ENCODE measurements at places on chromosomes 1 and 21.

GRCh38 chr1:235329139-235329902, 951 bp downstream of the GGPS1 start:
- DNase-seq: peak; percentile 72

GRCh38 chr1:14835725-14836124, 237.2 kb downstream of the KAZN start:
- DNase-seq: no peak

DNA sequence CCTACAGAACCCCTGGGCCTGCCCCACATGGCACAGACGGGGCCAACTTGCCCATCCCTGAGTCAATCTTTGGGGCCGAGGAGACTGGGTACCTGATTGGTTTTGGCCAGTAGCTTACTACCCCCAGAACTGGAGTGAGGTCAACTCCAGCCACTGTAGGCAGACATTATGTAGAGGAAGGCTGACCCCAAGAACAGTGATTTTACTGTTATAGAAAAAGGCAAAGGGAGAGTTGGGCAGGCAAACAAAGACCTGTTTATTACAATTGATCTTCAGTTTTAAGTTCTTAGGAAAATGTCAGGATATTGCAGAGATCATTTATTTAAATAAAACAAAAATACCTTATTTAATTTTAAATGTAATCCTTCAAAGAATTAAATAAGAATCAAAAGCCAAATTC, 653.8 kb downstream of the NPHP4 start:
- no peak for DNase-seq

DNA sequence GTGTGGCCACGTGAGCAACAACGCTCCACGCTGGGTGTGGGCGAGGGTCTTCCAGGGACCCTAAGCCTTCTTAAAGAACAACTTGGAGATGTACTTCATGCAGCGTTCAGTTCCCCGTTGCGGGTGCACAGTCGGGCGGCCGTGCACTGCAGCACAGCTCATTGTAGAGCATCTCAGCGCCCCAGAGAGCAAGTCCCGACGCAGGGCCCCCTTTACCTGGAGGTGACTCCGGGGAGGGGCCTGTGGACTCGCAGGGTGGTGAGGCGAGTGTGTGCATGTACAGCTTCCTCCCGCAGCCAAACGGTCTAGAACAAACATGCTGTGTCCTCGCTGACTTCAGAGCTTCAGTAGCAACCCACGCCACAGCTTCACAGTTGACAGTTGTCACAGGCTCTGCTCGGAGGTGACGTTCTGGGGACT, 19.5 kb downstream of the RRP1 start:
- no peak for DNase-seq

DNA sequence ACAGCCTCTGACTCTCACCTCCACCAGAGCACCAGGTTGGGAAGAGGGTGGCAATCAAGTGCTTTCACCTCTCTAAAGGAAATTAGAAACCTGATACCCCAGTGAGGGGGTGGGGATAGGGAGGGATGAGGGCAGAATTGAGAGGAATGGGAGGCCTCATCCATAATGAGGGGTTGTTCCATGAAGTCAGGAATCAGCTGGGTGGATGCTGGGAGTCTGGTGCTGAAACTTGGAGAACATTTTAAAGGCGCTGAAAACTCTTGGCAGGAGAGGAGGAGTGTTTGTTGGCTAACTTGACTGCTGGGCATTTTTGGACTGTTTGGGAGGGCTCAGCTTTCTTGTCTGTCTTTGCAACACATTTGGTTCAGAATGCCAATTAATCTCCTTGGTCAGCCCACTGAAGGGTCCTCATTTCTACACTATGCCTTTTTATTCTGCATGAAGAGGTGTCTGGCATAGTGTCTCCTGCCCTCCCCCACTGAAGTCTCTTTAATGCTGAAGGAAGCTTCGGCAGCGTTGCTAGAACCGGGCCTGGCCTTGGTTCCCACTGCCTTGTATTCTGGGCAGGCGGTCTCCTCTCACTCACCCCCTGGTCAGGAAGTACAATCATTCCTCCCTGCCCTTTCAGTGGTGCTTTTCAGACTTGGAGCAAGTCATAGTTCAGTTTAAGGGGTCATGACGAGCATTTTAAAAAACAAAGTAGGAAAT, 2.2 kb downstream of the PHGDH start:
- DNase-seq: no peak

DNA sequence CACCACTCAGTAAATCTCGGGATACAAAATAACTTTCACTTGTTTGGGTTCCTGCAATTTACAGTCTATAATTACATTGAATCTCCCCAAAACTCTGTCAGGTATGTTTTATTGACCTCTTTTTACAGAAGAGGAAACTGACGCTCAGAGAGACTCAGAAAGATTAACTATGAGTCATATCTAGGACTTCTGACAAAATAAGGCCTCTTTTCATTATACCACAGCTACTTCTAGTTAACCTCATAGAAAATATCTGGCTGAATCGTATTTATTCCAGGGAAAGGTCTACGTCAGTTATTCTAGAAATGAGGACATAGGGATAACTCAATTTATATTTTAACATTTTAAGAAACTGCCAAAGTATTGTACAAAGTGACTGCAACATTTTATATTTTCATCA, 211.1 kb upstream of the FAM78B start:
- no peak for DNase-seq

DNA sequence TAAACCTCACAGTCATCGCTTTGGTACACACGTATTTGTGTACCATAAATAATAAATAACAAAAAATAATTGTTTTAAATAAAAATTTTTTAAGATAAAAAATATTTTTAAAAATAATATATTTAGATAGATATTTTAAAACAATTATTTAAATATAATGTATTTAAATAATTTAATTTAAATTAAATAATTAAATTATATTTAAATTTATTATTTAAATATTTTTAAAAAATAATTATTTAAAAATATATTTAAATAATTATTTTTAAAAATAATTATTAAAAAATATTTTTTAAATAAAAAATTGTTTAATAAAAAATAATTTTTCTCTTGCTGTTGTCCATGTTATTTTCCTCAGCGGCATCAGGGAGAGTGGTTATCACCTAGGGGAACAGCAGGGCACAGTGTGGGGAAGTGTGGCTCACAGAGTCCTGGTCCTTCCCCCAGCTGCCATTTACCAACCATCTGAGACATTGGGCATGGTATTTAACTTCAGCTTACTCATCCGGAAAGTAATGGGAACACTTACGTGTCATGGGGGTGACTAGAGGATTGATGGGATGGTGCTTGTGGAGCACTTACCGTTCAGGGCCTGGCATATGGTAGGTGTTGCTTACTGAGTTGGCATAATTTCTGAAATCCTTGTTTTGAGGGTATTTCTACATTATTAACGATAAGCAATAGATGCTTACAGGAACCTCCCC, 92.9 kb upstream of the TSPAN2 start:
- DNase-seq: no peak

DNA sequence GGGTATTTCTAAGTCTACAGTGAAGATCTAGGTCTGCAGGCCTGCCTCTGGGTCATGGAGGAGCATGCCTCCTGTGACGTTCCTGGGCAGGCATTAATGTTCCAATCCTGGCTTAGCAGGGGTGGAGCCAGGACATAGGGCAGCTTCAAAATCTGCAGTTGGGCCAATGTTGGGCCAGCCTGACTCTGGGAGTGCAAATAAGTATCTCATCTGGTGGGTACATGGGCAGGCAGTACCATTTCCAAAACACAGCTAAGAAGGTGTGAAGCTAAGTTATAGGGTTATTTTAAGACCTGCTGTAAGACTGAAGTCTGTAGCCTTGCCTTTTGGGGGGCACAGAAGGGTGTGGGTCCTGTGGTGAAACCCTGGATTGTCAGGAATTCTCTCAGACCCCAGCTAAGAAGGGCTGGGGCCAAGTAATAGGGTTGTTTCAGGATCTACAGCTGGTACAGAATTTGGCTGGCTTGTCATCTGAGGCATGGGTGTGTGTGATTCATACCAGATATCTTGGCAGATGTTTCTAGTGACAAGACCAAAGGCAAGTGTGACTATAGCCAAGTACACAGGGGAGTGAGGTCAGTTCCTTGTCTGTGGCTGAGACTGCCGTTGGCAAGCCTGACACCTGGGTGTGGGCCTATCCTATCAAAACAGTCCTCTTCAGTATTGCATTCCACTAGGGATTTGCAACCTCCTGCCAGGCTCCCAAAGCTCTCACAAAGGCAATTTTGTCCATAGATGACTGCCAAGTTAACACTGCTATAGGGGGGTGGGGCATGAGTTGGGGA, 468.7 kb upstream of the B3GALT2 start:
- DNase-seq: no peak

DNA sequence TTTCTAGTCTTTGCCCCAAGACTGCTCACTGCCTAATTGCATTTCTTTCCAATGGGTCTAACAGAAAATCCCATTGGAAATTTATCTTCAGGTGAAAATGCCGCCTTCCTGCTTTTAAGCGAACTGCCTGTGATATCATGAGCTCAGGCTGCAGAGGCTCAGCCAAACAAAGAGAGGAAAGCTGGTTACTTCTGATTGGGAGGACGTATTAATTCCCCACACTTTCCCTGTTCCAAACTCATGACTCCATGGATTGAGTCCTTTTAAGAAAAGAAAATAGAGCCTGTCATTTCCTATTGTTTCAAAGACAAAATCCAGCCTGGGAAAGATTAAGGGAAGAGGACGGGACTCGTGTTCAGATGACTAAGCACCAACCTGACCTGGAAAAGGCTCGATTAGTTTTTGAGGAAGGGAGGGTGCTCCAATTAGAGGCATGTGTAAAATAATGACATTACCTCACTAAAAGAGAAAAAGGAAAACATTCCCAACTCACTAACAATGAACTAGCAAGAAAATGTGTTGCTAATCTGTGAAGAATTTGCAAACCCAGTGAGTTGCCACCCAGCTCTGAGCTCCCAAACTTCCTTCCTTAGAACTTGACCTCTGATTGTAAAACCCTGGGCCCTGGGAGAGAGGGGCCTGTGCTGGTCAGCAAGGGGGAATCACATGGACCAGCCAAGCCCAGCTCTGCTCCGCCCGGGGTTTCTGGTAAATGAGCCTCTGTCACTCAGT, 61.2 kb downstream of the TCP10L start:
- DNase-seq: no peak

DNA sequence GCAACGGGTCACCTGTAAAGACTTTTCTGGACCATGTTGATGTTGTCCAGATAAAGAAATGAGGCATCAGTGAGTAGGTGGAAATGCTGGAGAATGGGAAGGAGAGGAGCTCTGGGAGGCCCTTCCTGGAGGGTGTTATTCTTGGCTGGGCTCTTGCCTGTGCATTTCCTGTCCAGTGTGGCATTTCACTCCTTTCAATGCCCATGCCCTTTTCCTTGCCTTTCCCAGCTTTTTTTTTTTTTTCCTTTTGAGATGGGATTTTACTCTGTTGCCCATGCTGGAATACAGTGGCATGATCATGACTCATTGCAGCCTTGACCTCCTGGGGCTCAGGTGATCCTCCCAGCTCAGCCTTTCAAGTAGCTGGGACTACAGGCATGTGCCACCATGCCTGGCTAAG, 11.8 kb downstream of the NOS1AP start:
- no peak for DNase-seq

GRCh38 chr1:41913014-41913413, 5.7 kb downstream of the HIVEP3 start:
- no peak for DNase-seq

GRCh38 chr1:157170677-157171515, 32.7 kb upstream of the ETV3 start:
- peak; percentile 72 for DNase-seq

GRCh38 chr1:19582318-19582717, 61.8 kb upstream of the NBL1 start:
- peak; percentile 70 for DNase-seq

GRCh38 chr21:42614396-42614795, 39.0 kb upstream of the PDE9A start:
- DNase-seq: no peak

- DNase-seq: no peak
These were observed 53.5 kb downstream of the MRPL37 start for GRCh38 chr1:54253480-54253879.

GRCh38 chr1:110888641-110889040, 15.7 kb downstream of the CD53 start:
- no peak for DNase-seq

- no peak for DNase-seq
These were observed 41.6 kb downstream of the MATN1 start for GRCh38 chr1:30681782-30682181.

- no peak for DNase-seq
These were observed 5.1 kb downstream of the KCNJ9 start for GRCh38 chr1:160086456-160086892.

GRCh38 chr1:77680173-77680572, 2.3 kb downstream of the ZZZ3 start:
- no peak for DNase-seq

GRCh38 chr1:184682956-184683355, 71.7 kb downstream of the EDEM3 start:
- DNase-seq: no peak

DNA sequence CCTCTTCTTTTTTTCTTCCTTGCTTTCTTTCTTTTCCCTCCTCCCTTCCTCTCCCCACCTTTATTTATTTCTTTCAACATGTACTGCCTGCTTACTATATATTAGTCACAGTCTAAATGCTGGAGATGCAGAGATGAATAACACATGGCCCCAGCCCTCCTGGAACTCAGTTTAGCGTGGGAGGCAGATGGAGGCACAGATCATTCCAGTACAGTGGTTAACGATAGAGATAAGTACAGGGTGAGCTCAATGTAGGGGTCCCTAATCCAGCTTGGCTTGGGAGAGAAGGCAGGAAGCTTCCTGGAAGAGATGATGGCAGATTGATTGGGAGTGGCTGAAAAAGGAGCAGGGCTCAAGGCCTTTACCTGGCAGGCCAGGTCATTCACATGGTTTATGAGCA, 55.6 kb upstream of the PPP2R5A start:
- no peak for DNase-seq

DNA sequence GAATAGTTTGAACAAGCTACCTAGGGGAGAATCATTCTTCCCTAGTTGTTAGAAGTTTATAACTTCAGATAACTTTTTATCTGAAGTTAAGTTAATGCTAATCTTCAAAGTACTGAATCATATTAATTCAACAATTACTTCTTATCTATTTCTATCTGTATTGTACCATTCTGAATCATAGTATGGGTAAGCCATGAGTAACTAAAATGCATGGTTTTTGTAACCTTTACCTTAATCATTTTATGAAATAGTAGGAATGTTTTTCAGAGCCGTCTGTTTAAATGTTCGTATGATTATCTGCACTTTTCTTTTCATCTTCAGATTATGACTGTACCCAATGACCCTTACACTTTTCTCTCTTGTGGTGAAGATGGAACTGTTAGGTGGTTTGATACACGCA, 50.3 kb upstream of the MPC2 start:
- no peak for DNase-seq

- DNase-seq: no peak
These were observed 1.5 kb upstream of the NR0B2 start for GRCh38 chr1:26915204-26915842.

DNA sequence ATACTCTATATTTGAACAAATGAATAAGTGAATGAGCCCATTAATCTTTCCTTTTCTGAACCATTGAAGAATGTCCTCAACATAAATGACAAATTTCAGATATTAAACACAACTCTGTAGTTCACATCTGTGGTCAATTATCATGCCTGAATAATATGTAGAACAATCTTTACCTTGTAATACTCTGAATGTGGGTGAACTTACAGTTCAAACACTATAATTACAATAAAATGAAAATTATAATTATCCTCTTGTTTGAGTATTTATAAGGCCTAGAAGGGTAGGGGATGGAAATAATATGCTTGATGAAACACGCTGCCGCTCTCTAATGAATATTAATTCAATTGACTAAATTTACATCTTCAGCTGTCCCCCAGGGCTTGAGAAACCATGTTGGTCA, 8.7 kb upstream of the SFPQ start:
- no peak for DNase-seq

- DNase-seq: no peak
These were observed 409.9 kb upstream of the C1orf87 start for GRCh38 chr1:60483509-60483908.

Data from ecto neural progenitor cell (in vitro differentiated cells).